ENCODE measurements at places on chromosomes 13 and 19.

DNA sequence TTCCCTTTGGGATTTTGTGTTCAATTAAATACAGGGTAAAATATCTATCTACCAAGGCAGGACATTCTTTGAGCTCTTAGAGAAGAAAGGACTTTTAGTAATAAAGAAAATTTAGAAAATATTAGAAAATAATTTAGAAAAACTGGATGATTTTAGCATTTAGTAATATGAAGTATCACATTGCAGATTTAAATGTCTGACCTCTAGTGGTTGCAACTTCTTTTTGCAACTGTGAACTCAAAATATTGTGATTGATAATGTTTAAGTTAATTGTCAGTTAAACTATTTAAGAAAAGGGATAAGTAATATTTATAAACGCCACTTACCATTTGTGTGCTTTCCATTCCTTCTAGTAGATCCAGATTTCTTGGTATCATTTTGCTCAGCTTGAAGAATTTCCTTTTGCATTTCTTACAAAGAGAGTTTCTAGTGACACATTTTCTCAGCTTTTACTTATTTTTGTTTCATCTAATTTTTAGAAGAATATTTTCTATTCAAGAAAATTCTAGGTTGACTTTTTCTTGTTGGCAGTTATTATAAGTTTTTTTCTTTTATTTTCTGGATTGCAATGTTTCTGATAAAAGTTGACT is 10.3 kb upstream of the POSTN start:
- no peak for DNase-seq

- DNase-seq, result no peak
Observed at GRCh38 chr13:43401361-43401760, 378.0 kb downstream of the DNAJC15 start.

GRCh38 chr13:97107815-97108529 is 113.7 kb upstream of the OXGR1 start:
- DNase-seq, result no peak

- no peak for DNase-seq
Observed at GRCh38 chr19:14381689-14382474, 638 bp downstream of the ADGRE5 start.

- DNase-seq, result no peak
Observed at GRCh38 chr13:96294930-96295881, 205.3 kb downstream of the HS6ST3 start.

- no peak for DNase-seq
Observed at GRCh38 chr13:113179374-113180230, 21.2 kb downstream of the PROZ start.

GRCh38 chr19:13611596-13611995 is 105.3 kb upstream of the CACNA1A start:
- DNase-seq, result no peak

DNA sequence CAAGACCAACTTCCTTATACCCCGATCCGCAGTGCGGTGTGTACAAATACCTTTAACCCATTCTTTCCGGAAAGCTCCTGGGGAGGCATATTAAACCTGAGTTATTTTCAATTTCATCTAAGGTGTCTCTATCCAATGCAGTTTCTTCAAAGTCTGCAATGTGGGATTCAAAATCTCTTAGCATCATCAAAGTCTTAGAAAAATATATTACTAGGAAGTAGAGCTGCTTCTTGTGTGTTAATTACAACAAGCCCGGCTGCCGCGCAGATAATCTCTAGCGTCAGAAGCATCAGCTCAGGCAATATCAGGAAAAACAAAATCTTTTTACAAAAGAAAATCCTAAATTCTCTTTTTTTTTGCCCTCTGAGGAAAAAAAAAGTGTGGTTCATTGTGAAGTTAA is 48.1 kb downstream of the ZNF536 start:
- no peak for DNase-seq

- DNase-seq, result no peak
Observed at GRCh38 chr13:48483575-48483974, 49.3 kb downstream of the RCBTB2 start.

DNA sequence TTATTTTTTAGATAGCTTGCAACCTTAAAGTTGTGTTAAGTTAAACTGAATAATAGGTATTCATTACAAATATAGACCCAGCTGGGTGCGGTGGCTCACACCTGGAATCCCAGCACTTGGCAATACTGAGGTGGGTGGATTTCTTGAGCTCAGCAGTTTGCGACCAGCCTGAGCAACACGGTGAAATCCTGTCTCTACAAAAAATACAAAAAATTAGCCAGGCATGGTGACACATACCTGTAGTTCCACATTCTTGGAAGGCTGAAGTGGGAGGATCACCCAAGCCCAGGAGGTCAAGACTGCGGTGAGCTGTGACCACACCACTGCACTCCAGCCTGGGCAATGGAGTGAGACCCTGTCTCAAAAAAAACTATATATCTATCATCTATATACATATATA is 386.5 kb downstream of the PCDH17 start:
- no peak for DNase-seq

GRCh38 chr13:25084096-25084495 is 11.8 kb upstream of the PABPC3 start:
- DNase-seq, result no peak

GRCh38 chr19:50184196-50184595 is 19.2 kb upstream of the MYH14 start:
- no peak for DNase-seq

- DNase-seq, result no peak
Observed at GRCh38 chr13:112447761-112448603, 71.8 kb downstream of the SPACA7 start.

DNA sequence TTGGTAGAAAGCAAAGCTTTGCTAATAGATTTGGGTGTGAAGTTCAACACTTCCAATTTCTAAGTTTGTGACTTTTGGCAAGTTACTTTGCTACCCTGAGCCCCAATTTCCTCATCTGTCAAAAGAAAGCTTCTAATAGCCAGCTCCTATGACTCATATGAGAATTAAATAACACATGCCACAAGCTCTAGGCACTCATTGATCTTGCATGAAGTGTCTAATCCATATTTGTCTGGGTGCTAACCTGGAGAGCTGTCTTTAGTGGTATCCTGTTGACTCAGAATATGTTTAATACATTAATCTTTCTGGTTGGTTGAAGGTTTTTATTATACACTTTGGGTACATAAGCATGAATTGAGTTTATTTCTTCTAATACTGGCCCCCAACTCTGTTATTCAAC is 188.8 kb downstream of the POSTN start:
- no peak for DNase-seq

DNA sequence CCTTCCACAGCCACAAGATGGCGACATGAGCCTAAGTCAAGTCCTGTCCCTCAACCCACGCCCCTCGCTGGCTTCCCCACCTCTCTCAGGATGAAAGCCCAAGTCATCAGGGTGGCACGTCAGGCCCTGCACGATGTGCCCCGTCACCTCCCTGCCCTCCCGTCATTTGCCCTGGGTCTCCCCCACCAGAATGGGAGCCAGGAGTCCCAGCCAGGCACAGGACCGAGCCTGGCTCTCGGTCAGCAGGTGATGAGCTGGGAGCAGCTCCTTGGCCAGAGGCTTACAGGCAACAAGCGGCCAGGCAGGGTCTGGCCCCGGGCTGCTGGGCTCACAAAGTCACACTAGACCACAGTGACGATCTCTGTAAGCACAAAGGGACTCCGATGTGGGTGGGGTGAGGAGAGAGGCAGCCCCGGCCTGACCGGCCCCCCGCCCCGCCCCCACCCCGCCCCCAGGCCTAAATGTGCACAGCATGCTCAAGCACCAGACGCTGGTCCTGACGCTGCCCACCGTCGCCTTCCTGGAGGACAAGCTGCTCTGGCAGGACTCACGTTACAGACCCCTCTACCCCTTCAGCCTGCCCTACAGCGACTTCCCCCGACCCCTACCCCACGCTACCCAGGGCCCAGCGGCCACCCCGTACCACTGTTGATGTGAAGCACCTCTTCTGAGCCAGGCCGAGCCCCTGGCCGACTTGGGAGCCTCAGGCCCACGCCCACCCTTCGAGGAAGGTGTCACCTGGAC is 7.3 kb downstream of the MRPL4 start:
- no peak for DNase-seq

DNA sequence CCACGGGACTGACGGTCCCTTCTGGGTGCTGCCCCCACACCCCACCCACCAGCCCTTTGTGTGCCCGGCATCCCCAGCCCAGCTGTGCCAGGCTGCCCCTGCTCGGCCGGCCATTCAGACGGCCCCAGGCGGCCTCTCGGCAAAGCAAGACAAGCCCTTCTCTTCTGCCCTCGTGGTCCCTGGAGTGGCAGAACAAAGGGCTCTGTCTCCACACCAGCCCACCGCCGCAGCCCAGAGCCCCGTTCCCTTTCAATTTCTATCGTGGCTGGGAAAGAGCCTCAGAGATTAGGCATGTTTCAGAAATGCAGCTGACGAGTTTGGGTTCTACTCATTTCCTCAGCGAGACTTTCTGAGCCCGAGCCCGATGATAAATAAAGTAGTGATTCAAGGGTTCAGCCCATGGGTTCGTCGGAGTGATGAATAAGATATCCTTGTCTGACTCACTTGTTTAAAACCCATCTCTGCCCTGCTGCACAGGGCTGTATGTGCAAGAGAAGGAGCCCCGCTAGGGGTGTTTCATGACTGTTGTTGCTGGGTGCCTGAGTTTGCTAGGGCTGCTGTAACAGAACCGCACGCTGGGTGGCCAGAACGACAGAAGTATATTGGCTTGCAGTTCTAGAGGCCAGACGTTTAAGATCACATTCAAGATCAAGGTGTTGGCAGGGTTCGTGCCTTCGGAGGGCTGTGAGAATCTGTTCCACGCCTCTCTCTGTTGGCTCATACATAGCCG is 4.3 kb downstream of the MYO9B start:
- DNase-seq, result peak; percentile 26

- DNase-seq, result no peak
Observed at GRCh38 chr19:19459707-19460251, 54.3 kb downstream of the GATAD2A start.

GRCh38 chr19:46463516-46463915 is 7.8 kb downstream of the PNMA8A start:
- no peak for DNase-seq

- DNase-seq, result no peak
Observed at GRCh38 chr19:31562966-31563612, 213.9 kb upstream of the TSHZ3 start.

- DNase-seq, result no peak
Observed at GRCh38 chr13:91639330-91639729, 240.9 kb downstream of the GPC5 start.

DNA sequence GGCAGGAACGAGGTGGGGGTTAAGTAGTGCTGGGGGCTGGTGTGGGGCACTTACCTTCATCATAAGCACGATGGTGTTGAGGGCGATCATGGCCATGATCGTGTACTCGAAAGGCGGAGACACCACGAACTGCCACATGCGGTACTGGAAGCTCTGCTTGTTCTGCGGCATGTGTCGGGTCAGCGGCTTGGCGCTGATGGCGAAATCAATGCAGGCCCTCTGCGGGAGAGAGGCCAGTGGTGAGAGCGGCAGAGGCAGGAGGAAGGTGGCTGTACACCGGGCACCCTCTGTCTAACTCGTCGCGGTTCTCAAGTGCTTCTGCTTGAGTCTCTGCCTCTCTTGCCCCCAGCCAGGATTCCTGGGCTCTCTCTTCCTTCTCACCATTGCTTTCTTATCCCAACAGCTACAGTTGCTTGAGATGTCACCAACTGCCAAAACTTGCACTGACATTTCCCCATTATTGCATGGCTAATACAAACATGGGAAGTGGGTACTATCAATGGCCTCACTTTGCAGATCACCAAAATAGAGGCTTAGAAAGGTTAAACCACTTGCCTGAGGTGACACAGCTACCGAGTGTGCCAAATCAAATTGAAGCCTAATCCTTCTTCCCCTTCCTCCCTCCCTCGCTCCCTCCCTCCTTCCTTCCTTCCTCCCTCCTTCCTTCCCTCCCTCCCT is 105.0 kb downstream of the IER2 start:
- DNase-seq, result no peak

GRCh38 chr13:75762955-75763354 is 126.8 kb downstream of the LMO7 start:
- DNase-seq, result no peak

DNA sequence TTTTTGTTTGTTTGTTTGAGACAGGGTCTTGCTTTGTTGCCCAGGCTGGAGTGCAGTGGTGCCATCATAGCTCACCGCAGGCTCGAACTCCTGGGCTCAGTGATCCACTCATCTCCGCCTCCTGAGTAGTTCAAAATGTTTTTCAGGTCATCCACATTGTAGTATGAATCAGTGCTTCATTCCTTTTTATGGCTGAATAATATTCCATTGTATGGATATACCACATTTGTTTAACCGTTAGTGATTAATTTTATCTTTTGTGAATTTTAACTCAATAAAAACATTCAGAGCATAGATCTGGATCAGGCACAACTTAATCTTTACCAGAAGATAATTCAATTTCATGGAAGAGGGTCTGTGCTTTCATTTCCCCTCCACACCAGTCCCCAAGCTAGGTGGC is 47.7 kb downstream of the VAV1 start:
- no peak for DNase-seq

- no peak for DNase-seq
Observed at GRCh38 chr19:28612275-28612769, 600.6 kb downstream of the UQCRFS1 start.

DNA sequence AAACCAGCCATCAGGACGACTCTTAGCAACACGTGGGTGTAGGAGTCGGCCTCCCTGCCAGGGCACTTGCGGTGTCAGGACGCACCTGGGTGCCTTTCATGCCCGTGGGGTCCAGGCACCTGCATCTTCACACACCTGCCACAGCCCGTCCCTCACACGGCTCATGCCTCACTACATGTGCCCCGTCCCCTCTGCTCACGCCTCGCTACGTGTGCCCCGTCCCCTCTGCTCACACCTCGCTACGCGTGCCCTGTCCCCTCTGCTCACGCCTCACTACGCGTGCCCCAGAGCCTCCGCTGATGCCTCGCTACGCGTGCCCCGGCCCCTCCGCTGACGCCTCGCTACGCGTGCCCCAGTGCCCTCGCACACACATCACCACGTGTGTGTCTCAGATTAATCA is 58.0 kb upstream of the F7 start:
- DNase-seq, result no peak

GRCh38 chr13:98384739-98385138 is 192.2 kb downstream of the STK24 start:
- DNase-seq, result no peak

GRCh38 chr19:45267296-45267695 is 16.2 kb downstream of the MARK4 start:
- no peak for DNase-seq

DNA sequence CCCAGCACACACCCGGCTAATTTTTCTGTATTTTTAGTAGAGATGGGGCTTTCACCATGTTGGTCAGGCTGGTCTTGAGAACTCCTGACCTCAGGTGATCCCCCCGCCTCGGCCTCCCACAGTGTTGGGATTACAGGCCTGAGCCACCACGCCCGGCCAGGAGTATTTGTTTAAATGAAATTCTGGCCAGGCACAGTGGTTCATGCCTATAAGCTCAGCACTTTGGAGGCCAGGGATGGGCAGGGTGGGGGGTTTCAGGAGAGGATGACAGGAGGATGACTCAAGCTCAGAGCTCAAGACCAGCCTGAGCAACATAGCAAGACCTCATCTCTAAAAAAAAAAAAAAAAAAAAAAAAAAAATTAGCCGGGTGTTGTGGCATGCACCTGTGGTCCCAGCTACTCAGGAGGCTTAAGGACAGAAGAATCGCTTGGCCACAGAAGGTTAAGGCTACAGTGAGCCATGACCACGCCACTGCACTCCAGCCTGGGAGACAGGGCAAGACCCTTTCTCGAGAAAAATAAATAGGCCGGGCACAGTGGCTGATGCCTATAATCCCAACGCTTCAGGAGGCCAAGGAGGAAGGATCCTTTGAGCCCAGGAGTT is 8.2 kb upstream of the DHDH start:
- no peak for DNase-seq

GRCh38 chr19:18264137-18264854 is 10.0 kb downstream of the IQCN start:
- DNase-seq, result no peak
